ENCODE measurements at places on chromosomes 11 and 22.

DNA sequence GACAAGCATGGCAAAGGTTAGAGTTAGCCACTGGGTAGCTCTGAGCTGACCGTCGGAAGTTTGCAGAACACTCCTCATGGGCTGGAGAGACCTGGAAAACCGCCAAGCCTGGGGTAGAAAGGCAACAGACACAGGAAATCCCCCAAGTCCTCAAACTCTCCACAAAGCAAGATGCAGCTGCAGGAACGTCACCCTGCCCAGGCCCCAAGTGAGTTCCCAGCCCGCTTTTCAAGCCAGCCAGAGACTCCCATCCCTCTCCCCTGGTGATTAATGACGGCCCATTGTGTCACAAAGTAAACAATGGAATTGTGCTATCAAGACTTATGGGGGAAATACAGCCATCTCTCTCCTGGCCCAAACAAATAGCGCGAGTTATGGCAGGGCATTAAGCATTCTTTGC, 633.0 kb downstream of the TBC1D22A start:
- DNase-seq = no peak

GRCh38 chr11:69253028-69253427, 40.9 kb upstream of the MYEOV start:
- DNase-seq = no peak

DNA sequence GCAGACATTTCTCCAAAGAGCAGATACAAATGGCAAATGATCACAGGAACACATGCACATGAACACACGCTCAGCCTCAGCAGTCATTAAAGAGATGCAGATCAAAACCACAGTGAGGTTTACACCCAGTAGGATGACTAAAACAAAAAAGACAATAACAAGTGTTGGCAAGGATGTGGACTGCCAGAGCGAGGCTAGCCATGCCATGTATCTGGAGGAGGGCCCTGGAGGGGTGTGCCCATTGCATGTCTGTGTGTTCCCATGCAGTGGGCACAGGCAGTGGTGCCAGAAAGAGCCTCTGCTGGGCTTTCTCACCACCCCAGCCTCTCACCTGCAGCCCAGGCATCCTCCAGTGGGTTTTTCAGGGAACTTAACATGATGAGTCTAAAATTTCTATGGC, 54.2 kb upstream of the KCNQ1OT1 start:
- no peak for DNase-seq

DNA sequence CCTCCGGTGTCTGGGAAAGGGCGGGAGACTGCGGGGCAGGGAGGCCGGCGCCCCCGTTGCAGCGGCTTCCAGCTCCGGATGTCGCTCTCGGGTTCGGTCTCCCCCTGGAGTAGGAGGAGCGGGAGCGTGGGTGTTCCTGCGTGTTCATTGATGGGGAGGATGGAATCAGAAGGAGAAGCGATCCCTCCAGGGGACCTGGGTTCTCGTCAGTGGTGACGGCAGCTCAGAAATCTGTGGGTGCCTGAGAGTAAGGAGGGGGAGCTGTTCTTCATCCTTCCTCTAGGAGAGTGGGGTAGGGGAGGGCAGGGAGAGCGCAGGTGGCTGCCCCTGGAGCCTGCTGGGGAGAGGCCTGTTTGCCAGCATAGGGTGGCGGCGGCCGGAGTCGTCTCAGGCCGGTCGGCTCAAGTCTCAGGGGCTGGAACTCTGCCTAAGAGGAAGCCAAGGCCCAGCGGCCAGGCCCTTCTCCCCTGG, 1.1 kb downstream of the UBASH3B start:
- DNase-seq = peak; percentile 43

Data from mesothelial cell of epicardium (in vitro differentiated cells).